ENCODE measurements at places on chromosomes 5 and 9.

DNA sequence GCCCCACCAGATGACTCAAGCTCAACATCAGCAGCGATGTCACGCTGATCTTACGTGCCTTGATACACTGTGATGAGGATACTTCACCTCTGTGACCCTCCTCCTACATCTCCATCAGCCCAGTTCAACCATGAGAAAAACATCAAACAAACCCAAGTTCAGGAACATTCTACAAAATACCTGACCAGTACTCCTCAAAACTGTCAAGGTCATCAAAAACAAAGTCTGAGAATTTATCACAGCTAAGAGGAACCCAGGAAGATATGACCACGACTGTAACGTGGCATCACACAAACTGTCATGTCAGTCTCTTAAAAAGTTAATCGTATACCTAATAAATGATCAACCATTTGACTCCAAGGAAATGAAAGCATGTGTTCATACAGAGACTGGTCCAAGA lies 90.8 kb downstream of the COL23A1 start:
- no peak for DNase-seq

DNA sequence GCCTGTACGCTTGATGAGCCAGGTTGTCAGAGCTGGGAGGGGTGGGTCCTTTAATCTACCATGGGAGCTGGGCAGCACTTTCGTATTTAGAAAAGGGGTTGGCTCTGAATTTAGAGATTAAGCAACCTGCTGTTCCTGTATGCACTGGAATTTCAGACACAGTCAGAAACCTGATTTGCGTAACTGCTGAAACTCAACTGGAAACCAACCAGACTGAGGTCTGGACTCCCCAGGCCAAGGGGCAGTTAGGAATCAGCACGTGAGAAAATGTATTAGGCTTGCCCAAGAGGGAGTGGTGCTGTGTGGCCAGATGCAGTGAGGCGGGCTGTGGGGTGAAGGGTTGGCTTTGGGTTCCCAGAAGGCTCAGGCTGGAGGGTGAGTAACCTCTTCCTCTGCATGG lies 235.0 kb downstream of the GOLPH3 start:
- no peak for DNase-seq

- no peak for DNase-seq
Observed at GRCh38 chr5:179141867-179142266, 81.7 kb downstream of the ZNF354C start.

- no peak for DNase-seq
Observed at GRCh38 chr5:72296256-72296655, 23.8 kb downstream of the MRPS27 start.

DNA sequence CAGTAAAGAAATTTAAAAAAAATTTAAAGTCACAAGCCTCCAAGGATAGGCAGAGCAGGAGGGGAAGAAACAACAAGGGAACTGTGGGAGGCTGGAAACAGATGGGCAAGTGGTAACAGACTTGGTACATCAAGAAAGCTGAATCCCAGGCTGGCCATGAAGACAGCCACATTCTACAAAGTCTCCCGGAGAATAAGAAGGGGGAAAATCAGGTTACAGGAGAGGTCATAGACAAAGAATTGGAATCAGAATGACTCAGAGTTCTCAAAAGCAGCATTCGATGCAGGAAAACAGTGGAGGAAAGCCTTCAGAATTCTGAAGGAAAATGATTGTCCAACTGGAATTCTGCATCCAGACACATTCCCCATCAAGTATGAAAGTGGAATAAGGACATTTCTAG lies 129.7 kb downstream of the ADAMTS2 start:
- no peak for DNase-seq

- no peak for DNase-seq
Observed at GRCh38 chr5:127785098-127785927, 82.1 kb downstream of the CCDC192 start.

DNA sequence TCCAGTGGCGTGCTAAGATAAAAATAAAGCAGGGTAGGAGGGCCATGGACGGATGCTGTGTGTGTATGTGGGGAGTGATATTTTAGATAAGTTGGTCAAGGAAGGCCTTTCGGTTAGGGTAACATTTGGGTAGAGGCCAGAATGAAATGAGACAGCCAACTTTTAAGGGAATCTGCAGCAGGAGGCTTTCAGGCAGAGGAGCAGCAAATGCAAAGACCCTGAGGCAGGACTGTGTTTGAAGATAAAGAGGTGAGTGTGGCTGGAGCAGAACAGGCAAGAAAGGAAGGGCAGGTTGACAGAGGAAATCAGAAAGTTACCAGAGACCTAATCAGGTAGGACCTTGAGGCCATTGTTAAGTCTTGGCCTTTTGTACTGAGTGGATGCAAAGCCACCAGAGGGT lies 106.2 kb downstream of the MAST4 start:
- no peak for DNase-seq
